ENCODE measurements at places on chromosomes 5 and 9. TPM values are rescaled to one million over a fixed set of nuclear protein-coding genes. Genes with fewer than 3 reads are reported as not detected.

DNA sequence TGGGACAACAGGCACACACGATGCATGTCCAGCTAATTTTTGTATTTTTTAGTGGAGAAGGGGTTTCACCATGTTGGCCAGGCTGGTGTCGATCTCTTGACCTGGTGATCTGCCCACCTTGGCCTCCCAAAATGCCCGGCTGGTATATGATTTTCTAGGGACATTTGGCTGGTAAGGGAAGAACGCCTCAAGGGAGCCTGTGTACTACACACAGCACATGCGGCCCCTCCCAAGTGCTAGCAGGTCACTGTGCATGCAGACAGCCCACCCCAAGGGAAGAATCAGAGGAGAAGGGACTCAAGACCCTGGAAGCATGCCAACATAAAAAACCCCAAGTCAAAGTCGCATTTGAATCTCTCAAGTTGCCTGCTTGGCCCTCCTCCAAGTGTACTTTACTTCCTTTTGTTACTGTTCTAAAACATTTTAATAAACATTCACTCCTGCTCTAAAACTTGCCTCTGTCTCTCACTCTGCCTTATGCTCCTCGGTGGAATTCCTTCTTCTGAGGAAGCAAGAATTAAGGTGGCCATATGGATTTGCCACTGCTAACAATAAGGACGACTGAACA lies 24.3 kb upstream of the OTULINL start:
- no peak for DNase-seq

DMRT3 gene
- total RNA-seq = not detected

GRCh38 chr5:105903069-105903468 lies 1767.7 kb downstream of the EFNA5 start:
- DNase-seq = no peak

- no peak for DNase-seq
Measured at GRCh38 chr9:124487260-124488182, 19.7 kb downstream of the NR5A1 start.

DNA sequence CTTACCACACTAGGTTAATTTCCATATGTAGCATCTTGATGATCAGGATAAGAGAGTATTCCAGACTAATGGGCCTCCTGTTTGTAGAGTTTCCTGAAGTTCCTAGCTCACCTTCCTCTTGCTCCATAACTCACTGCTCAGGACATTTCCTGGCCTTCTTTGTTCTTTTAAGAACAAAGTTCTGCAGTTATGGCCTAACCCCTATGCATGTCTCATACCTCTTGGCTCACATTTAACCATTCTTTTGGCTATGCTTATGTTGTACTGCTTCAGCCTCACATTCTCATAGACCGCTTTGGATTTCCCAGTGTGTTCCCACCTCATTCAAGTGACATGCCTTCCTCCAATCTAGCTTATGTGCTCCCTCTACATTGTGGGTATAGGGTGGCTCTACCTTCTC lies 40.5 kb upstream of the HMGCS1 start:
- no peak for DNase-seq

- DNase-seq = no peak
Measured at GRCh38 chr5:106459541-106459940, 1211.2 kb downstream of the EFNA5 start.

Measured in OCI-LY7 (cell line).